ENCODE measurements at places on chromosomes 6 and 20.

GRCh38 chr6:168265827-168266815 is 53.5 kb downstream of the DACT2 start:
- DNase-seq, result no peak

- DNase-seq, result no peak
Measured at GRCh38 chr6:153944201-153944600, 94.8 kb upstream of the OPRM1 start.

DNA sequence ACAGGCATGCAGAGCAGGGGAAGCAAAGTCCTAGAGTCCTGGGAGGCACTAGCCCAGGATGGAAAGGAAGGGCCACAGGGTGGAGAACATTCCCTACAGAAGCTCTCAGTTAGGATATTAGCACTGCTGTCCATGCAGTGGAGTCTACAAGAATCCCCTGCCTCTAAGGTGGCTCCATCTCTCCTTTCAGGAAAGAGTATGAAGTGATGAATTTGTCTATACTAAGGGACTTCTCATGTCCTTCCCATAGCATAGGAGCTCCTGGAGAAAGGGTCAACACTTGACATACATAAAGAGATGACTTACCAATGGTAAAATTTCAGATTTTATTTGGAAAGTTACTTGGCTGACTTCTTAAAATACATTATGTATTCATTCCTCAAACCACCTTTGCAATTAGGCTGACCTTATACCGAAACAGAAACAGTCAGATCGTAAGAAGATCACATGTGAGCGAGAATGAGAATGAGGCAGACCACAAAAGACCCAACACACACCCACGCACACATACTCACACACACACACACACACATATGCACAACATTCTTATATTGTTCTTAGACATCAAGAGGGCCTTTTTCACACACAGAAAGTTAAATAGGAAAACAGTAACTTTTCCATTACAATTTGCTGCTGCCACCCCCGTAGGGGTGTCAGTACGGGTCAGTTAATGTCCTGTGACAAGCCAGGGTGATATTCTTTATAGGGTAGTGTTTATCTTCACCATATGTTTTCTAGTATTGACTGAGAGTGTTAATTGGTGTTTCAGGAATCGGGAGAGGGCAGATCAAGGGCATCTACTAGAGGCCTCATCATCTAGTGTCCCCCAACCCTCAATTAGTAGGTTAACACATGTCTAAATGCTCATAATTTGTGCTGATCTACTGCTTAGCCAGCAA is 159.4 kb downstream of the FAXC start:
- DNase-seq, result no peak

GRCh38 chr6:140957386-140957785 is 1175.3 kb upstream of the GJE1 start:
- no peak for DNase-seq

DNA sequence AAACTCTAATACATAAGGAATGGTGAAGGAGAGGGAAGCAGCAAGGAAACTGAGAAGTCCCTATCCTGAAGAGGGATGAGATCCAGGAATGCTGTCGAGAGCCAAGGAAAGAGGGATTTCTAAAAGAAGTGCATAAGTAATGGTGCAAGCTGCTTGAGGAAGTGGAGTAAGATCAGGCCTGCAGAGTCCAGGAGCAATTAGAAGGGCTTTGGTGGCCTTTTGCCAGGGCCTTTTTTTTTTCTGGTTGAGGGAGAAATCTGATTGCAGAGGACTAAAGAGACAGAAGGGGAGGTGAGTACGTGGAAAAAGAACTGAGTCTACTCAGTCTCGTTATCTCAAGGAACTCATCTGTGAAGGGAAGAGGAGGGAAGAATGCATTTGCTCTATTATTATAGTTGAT is 396.2 kb downstream of the UTRN start:
- DNase-seq, result no peak

DNA sequence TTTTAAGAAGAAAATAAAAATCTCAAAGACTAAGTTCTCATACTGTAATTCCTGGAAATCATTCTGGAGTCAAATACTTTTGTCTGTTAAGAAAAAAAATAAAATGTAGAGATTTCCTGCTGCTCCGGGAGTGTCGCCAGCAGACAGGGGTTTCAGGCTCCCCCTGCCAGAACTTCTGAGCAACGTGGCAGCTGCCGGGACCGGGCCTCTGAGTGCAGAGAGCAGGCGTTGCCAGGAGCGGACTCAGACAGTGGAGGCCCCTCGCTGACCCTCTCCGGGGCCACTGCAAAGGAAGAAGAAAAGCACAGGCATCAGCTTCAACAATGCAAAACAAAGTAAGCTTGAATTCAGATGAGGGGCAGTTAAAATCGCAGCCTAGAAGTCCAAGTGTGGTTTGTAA is 95.5 kb downstream of the THBS2 start:
- no peak for DNase-seq

DNA sequence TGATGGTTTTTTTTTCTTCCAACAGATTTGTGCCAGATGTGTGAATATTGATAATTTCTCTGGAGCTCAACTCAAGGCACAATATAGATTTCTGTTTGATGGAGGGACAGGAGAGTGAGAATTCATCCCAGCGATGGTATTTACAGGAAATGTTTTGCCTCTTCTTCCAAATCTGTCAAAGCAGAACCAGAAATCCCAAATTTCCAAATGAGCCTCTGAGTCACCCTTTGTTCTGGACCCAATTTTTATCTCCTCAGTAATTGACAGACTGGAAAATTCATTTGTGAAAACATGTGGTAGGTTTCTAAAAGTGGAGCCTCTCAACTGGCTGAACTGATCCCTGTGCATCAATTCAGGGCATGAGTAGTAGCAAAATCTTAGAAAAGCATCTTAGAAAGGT is 223.2 kb upstream of the TSHZ2 start:
- no peak for DNase-seq

GRCh38 chr6:149246691-149247384 is 70.7 kb upstream of the TAB2 start:
- DNase-seq, result no peak

DNA sequence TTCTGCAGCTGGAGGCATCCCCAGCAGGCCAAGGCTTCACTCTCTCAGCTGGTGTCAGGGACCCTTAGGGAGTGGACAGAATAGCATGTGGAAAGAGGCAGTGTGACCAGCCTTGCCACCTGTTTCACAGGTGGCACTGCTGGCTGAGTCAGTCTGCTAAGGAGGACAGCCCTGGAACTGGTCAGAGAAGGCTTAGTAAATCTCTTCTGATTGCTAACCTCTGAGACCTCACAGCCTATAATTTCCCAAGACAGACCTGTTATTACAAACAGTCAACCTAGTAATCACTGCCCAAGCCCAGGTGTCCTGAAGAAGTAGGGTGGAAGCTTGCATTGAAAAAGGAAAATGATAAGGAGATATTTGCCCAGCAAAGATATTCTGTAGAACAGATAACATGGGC is 26.4 kb upstream of the PAQR8 start:
- DNase-seq, result no peak

- no peak for DNase-seq
Measured at GRCh38 chr20:33433465-33434234, 9.9 kb downstream of the SNTA1 start.
